ENCODE measurements at places on chromosomes 1 and 21.

DNA sequence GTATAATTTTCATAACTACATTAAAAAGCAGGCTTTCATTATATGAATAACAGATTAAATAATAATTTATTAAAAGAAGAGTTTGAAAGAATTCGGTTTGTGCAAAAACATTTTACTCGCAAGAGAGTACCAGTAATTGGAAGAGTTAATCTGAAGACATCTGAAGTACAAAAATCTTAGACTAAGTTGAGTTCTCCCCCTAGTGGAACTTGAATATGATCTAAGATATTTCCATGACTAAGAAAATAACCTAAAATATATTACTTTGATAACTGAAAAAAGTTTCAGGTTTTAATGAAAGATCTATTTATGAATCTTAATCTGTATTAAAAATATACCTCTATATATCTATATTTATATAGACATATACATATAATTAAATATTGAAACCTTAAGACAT is 112.5 kb upstream of the GFI1 start:
- no peak for DNase-seq

- DNase-seq: no peak
Measured at GRCh38 chr21:45376459-45377324, 28.3 kb upstream of the COL18A1 start.

DNA sequence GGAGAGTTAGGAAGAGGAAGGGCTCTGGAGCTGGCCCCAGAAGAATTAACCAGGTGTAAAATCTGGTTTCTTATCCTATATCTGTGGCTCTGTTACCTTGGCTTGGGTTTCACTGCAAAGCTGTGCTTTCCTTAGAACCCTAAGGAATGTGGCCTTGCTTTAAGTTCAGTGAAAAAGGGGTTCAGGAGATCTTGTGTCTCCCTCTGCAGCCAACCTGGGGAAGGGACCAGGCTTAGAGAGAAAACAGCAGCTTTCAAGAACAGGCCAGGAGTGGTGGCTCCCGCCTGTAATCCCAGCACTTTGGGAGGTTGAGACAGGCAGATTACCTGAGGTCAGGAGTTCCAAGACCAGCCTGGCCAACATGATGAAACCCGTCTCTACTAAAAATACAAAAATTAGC is 16.1 kb upstream of the MYCL start:
- DNase-seq: no peak

DNA sequence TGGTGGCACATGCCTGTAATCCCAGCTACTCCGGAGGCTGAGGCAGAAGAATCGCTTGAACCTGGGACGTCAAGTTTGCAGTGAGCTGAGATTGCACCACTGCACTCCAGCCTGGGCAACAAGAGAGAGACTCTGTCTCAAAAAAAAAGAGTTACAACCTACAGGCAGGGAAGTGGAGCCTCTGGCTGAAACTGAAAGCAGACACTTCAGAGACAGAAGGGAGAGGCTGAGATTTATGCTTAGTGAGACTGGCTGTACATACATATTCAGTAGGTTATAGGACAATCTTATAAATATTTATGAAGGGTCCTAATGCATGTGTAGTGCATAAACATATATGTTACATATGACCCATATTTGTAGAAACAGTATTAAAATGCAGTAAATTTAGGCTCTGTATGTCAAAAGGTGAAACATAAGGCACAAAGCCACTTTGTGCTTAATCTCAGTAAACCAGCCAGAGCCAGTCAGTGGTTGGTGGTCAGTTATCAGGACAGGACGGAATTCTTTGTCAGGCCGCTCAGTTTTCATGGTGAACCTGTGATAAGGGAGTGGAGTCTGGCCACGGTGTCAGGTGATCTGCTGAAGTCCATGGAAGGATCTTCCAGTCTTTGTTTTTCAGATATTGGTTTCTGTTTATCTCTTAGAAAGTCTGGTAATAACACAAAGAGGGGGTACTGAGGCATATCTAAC is 13.7 kb downstream of the RHEX start:
- no peak for DNase-seq

DNA sequence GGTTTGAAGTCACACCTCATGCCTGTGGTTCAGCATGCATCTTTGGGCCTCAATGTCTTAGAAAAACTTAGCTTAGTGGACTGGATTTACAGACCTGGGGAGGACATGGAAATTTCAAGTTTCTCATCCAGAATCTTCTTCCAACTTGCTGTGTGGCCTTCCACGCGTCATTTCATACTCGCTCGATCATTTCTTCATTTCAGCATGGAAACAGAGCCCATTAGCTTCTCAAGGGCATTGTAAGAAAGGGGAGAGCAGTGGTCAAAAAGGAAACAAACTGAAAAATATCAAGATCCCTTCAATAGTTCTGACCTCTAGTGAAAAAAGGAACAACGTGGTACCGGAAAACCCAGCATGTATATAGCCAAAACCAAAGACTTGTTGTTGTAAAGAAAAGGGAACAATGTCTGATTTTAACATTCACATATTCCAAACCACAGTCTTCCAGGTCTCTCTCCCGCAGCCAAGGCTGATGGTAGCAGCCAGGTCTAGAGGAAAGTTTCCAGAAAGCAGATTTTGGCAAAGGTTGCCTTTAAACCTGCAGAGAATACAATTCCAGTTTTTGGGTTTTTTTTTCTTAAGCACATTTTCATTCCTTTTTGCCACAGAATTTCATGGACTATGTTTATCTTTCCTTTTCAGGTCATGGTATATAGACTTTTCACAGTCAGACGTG is 97.0 kb upstream of the CDC42BPA start:
- DNase-seq: no peak

All from T1000 (cell line).